ENCODE measurements at places on chromosomes 16 and 17.

GRCh38 chr16:2121853-2122252 is 13.8 kb downstream of the PKD1 start:
- peak; percentile 75 for DNase-seq
- H3K4me3 ChIP-seq: no peak overlapping the region
- no peaks in the 10 kb centered on the region for H3K36me3 ChIP-seq
- H3K27ac ChIP-seq: no peak overlapping the region
- H3K4me1 ChIP-seq: no peaks in the 10 kb centered on the region

DNA sequence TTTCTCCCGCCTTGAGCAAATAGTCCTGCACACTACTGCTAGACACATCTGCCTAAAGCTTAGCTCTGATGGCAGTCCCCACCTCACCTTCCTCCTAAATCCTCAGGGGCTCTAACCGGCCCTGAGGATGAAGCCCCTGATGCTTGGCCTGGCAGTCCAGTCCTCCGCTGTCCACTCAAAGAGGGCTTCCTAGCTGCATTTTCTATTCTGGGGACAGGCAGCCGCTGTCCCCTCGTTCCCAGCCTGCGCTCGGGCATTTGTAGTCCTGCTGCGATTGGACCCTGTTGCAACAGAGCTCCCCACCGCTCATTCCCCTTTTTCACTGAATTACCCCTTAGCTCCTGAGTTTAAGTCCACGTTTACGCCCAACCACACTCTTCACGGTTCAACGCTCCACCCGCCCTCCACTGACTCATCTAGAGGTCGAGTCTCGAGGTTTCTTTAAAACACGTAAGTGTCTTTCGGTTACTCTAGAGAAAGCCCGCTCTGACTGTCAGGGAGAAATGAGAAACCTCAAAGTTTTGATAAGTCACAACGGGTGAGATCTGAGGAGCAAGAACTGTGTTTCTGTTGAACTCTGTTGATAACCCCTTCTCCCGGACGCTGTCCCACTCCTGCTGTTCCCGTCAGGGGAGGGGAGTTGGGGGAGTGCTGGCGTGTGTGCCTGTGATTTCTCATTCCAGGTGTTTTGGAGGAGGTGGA is 4.5 kb downstream of the CCR7 start:
- peaks cover 23% of the 10 kb centered on the region for H3K4me1 ChIP-seq
- peak overlapping the region; percentile 73 for H3K27ac ChIP-seq
- H3K36me3 ChIP-seq: no peaks in the 10 kb centered on the region
- no peaks in the 10 kb centered on the region for H3K27me3 ChIP-seq

DNA sequence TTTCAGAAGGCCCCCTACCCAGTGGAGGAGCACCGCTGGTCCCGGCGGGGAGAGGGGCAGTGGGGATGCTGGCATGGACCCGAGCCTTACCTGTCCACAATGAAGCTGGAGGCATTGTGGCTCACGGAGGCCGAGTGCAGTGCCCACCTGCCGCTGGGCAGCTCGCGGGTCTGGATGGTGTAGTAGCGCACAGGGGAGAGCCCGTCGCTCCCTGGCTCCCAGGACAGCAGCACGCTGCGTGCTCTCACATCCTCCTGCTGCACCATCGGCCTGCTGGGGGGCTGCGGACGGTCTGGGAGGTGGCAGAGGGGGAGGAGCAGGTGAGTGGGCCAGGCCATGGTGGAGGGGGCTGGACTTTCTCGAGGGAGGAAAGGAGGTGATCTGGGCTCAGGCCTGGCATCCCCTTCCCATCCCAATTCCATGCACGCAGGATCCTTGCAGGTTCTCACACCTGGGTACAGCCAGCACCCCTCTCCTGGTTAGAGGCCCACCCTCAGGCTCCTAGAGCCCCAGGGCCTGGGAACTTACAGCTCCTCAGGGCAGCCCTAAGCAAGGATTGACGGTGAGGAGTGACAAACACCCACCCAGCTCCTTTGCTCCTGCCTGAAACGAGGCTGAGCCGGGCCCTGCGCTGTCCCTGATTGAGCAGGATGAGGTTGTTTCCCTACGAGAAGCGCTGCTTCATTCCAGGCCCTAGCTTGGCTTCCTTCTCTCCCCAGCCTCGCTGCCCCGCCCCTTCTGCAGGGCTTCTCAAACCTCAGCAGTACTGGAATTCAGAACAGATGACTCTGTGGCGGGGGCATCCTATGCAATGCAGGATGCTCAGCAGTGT is 76.2 kb upstream of the CDC42EP4 start:
- no peak overlapping the region for H3K4me3 ChIP-seq
- no peak for DNase-seq
- H3K36me3 ChIP-seq: no peaks in the 10 kb centered on the region
- no peaks in the 10 kb centered on the region for H3K27me3 ChIP-seq
- H3K27ac ChIP-seq: no peak overlapping the region
- no peaks in the 10 kb centered on the region for H3K4me1 ChIP-seq

- H3K36me3 ChIP-seq: no peaks in the 10 kb centered on the region
- no peak for DNase-seq
These were observed 204.9 kb downstream of the PRKCA start for GRCh38 chr17:66507103-66507923.

- no peak overlapping the region for H3K27ac ChIP-seq
- no peak for DNase-seq
- no peaks in the 10 kb centered on the region for H3K36me3 ChIP-seq
- H3K27me3 ChIP-seq: no peaks in the 10 kb centered on the region
- H3K4me1 ChIP-seq: no peaks in the 10 kb centered on the region
- H3K4me3 ChIP-seq: no peak overlapping the region
These were observed 103.1 kb upstream of the DYNLRB2 start for GRCh38 chr16:80437707-80438106.

DNA sequence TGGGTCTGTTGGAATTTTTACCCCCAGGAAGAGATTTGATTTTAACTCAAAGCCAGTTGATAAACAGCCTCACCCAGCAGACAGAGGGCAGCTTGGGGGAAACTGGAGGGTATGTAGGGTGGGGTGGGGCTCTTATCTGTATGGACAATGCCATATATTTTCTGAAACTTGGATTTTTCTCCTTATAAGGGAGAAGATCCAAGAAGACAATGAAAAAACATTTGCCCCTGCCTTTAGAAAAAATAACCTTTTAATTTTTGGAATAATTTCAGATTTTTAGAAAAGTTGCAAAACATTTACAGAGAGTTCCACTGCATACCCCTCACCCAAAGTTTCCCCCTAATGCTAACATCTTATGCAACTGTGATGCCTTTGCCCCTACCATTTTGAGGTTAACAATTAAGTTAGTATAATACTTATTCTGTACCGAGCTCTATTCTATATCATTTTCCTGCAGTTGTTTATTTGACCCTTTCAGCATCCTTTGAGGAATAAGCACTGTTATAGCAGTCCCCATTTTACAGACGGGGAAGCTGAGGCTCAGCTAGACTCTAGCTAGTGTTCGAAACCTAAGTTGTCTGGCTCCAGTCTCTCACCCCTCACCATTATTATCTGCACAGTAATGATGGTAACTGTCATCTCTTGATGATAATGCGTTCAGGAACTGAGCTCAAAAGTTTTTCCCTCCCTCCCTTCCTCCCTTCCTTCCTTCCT is 66.4 kb downstream of the PRKCB start:
- H3K4me3 ChIP-seq: no peak overlapping the region
- H3K27ac ChIP-seq: no peak overlapping the region
- H3K36me3 ChIP-seq: no peaks in the 10 kb centered on the region
- no peak for DNase-seq
- no peaks in the 10 kb centered on the region for H3K27me3 ChIP-seq

GRCh38 chr17:59846394-59847165 is 46.2 kb downstream of the TUBD1 start:
- no peak overlapping the region for H3K4me3 ChIP-seq
- DNase-seq: peak; percentile 83
- H3K27ac ChIP-seq: peak overlapping the region; percentile 78
- no peaks in the 10 kb centered on the region for H3K36me3 ChIP-seq
- H3K4me1 ChIP-seq: peaks cover 12% of the 10 kb centered on the region

DNA sequence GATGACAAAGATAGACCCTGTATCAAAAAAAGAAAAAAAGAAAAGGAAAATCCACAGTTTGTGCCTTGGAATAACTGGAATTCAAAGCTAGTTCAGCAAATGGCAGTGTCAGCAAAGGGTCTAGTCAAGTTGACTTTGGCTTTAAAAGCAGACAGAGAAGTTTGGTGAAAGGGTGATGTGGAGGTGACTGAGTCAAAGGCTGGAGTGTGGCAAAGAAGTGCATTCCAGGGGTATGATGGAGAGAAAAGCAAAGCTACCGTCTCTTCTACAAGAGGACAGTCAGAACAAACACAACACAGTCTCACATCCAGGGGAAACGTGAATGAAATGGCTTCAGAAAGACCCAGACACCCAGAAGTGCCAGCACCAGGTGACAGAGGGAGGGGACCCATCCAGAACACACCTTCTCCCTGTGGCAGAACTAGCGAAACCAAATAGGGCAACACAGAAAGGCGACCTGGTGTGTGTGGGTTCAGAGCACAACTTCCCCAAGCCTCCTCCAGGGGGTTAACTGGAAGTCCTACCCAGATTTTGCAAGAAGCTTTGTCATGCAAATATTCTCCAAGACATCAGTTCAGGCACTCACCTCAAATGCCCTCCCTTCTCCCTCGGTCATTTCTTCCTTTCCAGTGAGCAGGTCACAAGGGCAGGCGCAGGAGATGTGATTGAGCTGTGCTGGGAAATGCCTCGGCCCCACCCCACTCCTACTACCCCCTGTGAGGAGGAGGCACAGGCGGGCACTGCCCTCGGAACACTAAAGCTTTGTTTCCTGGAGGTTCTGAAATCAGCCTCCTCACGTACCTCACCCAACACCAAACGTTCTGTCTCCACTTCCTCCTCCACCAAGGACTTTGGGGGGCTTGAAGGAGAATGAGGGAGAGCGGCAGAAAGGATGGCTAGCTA is 481.9 kb downstream of the SOX9 start:
- no peaks in the 10 kb centered on the region for H3K27me3 ChIP-seq
- no peaks in the 10 kb centered on the region for H3K4me1 ChIP-seq
- no peak overlapping the region for H3K27ac ChIP-seq
- no peak for DNase-seq

DNA sequence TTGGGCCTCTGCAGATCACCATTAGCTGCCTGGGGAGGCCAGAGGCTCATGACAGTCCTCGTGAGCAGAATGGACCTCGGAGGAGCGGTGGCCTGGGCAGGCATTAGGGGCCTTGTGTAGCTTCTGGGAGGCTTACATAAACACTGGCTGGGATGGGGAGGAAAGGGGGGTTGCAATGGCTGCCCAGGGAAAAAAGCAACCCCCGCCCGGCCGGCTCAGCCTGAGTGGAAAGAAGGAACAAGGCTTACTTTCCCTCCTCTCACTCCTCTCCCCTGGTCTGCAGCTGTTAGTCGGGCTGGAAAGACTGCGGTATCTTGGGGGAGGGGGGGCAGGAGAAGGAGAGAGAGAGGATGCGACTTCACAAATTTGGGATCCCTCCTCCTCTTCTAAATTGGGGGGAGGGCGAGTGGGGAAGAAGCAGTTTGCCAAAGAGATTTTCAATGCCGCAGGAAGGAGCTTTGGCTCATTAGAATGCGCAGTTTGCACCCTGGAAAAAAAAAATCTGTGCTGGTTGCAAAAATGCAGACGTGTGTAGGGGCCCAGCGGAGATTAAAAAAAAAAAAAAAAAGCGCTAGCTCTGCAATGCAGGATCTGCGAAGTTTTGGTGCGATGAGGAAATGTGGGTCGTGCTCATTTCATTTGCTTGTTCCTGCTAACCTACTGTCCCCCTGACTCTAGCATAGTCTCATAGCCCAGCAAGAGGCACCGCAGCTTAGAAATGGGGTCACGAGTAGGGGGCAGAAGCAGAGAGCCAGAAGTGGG is 6.6 kb upstream of the NR1D1 start:
- H3K27me3 ChIP-seq: no peaks in the 10 kb centered on the region
- H3K27ac ChIP-seq: peak overlapping the region; percentile 96
- H3K36me3 ChIP-seq: no peaks in the 10 kb centered on the region
- no peak overlapping the region for H3K4me3 ChIP-seq
- H3K4me1 ChIP-seq: peaks cover 18% of the 10 kb centered on the region

DNA sequence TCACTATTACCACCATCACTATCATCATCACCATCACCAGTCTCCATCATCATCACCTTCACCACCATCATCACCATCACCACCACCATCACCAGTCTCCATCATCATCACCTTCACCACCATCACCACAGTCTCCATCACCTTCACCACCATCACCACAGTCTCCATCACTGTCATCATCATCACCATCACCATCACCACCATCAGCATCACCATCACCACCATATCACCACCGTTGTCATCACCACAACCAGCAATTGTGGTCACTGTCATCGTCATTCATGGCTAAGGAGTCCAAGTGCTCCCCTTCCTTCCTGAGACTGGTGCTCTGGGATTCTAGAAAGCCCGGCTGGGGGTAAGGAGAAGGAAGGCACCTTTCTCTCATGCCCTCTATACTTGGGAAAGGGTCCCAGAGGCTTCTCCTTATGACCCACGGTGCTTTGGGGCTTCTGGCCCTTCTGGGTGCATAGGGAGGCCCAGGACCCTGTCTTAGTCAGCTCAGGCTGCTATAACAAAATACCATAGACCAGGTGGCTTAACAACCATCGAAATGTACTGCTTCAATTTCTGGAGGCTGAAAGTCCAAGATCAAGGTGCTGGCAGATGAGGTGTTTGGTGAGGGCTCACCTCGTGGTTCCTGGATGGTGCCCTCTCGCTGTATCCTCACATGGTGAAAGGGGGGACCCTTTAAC is 93.4 kb upstream of the GSE1 start:
- H3K36me3 ChIP-seq: peaks cover 4% of the 10 kb centered on the region
- no peak overlapping the region for H3K4me3 ChIP-seq
- no peak for DNase-seq
- H3K27me3 ChIP-seq: no peaks in the 10 kb centered on the region

- H3K27ac ChIP-seq: no peak overlapping the region
- no peaks in the 10 kb centered on the region for H3K36me3 ChIP-seq
- no peak overlapping the region for H3K4me3 ChIP-seq
- no peak for DNase-seq
These were observed 90.3 kb downstream of the GOSR1 start for GRCh38 chr17:30567231-30568116.

- H3K4me3 ChIP-seq: no peak overlapping the region
- H3K4me1 ChIP-seq: no peaks in the 10 kb centered on the region
- no peaks in the 10 kb centered on the region for H3K36me3 ChIP-seq
These were observed 20.5 kb upstream of the ZNF652 start for GRCh38 chr17:49382556-49382955.

DNA sequence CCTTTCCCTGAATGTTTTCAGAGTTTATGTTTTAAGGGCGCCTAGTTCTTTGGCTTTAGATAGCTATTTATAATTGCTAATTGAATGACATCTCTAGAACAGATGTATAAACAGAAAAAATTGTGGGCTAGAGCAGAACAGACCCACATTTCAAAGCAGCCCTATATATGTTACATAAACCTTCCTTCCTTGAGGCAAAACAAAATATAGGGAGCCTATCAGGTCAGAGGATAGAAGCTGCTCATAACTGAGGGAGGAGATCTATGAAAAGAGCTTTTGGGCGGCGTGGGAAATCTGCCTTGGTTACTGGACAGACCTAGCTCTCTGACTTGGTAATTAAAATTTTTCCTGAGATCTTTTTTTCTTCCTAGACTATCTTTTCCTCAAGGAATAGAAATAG is 68.4 kb downstream of the SPAG9 start:
- no peak overlapping the region for H3K4me3 ChIP-seq
- H3K27me3 ChIP-seq: no peaks in the 10 kb centered on the region
- peaks cover 9% of the 10 kb centered on the region for H3K4me1 ChIP-seq
- no peak for DNase-seq
- H3K27ac ChIP-seq: no peak overlapping the region
